ENCODE measurements at places on chromosomes 1 and 21. TPM values are rescaled to one million over a fixed set of nuclear protein-coding genes. Genes with fewer than 3 reads are reported as not detected.

Gene ST6GALNAC5
- total RNA-seq: not detected

Gene DISP1
- 7.0 TPM for total RNA-seq

Gene LIPI
- not detected for total RNA-seq

Gene UMODL1
- total RNA-seq: not detected

Gene CDCA8
- total RNA-seq: 0.87 TPM

Gene NPHS2
- total RNA-seq: not detected

Gene GJA4
- 1.4 TPM for total RNA-seq

Gene MYBPHL
- total RNA-seq: not detected

Gene TMPRSS15
- total RNA-seq: not detected

Gene ELF3
- total RNA-seq: not detected

Gene OLFML3
- total RNA-seq: 64.8 TPM

Gene NRIP1
- total RNA-seq: 15.1 TPM
